A172 (cell line): ENCODE measurements at places on chromosomes 3 and 15.
A peak's percentile ranks its signal among the peaks of the same experiment; 100 is the strongest.

DNA sequence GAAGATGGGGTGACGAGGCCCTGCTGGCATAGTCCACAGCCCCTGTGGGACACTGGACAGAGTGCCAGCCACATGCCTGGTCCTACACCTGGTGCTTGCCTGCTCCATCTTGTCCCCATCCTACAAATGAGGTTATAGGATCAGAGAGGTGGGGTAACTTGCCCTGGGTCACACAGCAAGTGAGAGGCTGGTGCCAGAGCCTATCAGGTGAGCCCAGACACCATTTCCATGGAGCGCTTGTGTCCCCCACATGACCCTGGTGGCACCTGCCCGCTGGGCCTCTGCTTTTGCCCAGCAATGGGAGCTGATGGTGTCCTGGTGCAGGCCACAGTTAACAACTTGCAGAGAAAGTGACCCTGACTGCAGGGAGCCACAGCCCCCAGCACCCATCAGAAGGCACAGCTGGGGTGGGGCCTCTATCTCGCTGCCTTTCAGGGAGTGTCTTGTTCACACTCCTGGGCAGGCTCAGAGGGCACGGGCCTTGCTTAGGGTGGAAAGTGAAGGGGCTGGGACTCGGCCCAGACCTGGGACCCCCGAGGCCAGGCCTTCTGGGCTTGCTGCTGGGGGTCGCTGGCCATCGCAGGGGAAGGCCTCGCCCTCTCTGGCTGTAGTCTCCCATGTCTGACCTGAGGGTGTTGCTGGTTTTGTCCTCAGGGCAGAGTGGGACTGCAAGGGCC is 7.2 kb downstream of the PLXNA1 start:
- DNase-seq: no peak

GRCh38 chr3:138835397-138835757 is 649 bp upstream of the PIK3CB start:
- no peak for DNase-seq

- no peak for DNase-seq
Measured at GRCh38 chr3:23758253-23758838, 47.4 kb upstream of the UBE2E1 start.

DNA sequence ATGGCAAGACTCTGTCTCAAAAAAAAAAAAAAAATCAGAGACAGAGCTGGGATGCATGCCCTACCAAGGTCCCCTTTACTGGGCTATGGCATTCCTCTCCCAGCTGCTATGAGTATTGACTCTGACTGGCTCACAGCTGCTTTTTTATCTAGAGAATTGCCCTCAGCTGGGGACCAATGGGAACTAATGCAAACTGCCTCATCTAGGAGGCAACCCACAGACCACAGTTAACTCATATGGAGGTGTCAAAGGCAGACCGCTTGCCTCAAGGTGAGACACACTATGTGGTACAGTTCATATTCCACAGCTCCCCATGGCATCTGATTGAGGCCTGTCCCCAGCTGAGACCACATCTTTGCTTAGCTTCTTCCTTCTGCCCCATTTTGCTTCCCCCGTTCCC is 183.5 kb upstream of the EOMES start:
- no peak for DNase-seq

GRCh38 chr15:48388910-48389309 is 57.7 kb downstream of the DUT start:
- DNase-seq: no peak

- peak; percentile 32 for DNase-seq
Measured at GRCh38 chr3:113495035-113495434, 19.9 kb downstream of the SPICE1 start.

- no peak for DNase-seq
Measured at GRCh38 chr15:46213551-46213950, 578.7 kb downstream of the SQOR start.

- DNase-seq: no peak
Measured at GRCh38 chr3:133851266-133851906, 44.3 kb downstream of the RAB6B start.

- DNase-seq: no peak
Measured at GRCh38 chr3:94946683-94947082, 883.8 kb downstream of the NSUN3 start.

- DNase-seq: no peak
Measured at GRCh38 chr3:95408464-95408862, 1345.6 kb downstream of the NSUN3 start.

GRCh38 chr15:41794081-41794480 is 19.8 kb downstream of the MAPKBP1 start:
- DNase-seq: no peak

- no peak for DNase-seq
Measured at GRCh38 chr15:66569461-66570137, 3.8 kb upstream of the LCTL start.

DNA sequence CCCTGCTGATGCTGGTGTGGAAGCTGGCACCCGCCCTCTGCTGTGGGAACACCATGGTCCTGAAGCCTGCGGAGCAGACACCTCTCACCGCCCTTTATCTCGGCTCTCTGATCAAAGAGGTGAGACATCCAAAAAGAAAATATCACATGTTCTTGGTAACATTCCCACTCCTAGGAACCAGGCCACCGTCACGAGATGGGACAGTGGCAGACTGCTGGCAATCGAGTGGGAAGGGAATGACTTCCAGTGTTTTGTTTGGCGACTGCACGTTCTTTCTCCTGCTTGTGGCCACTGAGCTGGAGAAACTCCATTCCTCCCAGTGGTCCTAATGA is 14.3 kb downstream of the ALDH1A3 start:
- no peak for DNase-seq

- DNase-seq: no peak
Measured at GRCh38 chr15:71151081-71151480, 35.8 kb downstream of the THSD4 start.

GRCh38 chr3:188123170-188123905 is 30.6 kb upstream of the LPP start:
- no peak for DNase-seq

DNA sequence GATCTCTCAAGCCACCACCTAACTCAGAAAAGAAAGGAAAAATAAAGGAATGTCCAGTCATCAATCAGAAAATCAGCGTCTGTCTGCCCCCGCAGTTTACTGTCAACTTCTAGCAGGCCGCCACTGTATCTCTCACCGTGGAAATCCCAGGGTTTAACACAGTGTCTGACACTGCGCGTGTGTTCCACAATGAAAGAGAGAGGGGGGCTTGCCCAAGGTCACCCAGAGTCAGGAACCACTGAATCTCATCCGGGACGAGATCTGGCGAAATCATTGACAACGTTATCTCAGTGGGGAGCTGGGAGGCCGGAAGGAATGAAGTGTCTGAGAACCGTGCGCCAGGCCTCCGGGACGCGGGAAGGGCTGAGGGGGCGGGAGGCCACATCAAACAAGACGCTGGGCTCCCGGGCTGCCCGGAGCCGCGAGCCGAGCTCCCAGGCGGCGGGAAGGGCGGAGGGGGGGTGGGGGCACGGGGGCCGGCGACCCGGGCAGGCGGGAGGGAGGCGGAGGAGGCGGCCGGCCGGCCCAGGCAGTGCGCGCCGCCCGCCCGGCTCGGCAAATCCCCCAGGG is 2.2 kb upstream of the HES1 start:
- DNase-seq: peak; percentile 47

DNA sequence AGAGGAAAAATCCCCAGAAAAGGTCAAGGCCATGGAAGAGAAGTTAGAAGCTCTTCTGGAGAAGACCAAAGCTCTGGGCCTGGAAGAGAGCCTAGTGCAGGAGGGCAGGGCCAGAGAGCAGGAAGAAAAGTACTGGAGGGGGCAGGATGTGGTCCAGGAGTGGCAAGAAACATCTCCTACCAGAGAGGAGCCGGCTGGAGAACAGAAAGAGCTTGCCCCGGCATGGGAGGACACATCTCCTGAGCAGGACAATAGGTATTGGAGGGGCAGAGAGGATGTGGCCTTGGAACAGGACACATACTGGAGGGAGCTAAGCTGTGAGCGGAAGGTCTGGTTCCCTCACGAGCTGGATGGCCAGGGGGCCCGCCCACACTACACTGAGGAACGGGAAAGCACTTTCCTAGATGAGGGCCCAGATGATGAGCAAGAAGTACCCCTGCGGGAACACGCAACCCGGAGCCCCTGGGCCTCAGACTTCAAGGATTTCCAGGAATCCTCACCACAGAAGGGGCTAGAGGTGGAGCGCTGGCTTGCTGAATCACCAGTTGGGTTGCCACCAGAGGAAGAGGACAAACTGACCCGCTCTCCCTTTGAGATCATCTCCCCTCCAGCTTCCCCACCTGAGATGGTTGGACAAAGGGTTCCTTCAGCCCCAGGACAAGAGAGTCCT is 9.0 kb downstream of the MAP1A start:
- no peak for DNase-seq

- no peak for DNase-seq
Measured at GRCh38 chr3:171776411-171776810, 33.9 kb downstream of the PLD1 start.

- DNase-seq: no peak
Measured at GRCh38 chr3:7190095-7190494, 329.2 kb downstream of the GRM7 start.

GRCh38 chr3:32686713-32687112 is 1.7 kb downstream of the CNOT10 start:
- no peak for DNase-seq

GRCh38 chr3:10518506-10519150 is 13.2 kb upstream of the ATP2B2 start:
- DNase-seq: peak; percentile 81

GRCh38 chr3:157429708-157430107 is 6.9 kb upstream of the PTX3 start:
- DNase-seq: peak; percentile 55

DNA sequence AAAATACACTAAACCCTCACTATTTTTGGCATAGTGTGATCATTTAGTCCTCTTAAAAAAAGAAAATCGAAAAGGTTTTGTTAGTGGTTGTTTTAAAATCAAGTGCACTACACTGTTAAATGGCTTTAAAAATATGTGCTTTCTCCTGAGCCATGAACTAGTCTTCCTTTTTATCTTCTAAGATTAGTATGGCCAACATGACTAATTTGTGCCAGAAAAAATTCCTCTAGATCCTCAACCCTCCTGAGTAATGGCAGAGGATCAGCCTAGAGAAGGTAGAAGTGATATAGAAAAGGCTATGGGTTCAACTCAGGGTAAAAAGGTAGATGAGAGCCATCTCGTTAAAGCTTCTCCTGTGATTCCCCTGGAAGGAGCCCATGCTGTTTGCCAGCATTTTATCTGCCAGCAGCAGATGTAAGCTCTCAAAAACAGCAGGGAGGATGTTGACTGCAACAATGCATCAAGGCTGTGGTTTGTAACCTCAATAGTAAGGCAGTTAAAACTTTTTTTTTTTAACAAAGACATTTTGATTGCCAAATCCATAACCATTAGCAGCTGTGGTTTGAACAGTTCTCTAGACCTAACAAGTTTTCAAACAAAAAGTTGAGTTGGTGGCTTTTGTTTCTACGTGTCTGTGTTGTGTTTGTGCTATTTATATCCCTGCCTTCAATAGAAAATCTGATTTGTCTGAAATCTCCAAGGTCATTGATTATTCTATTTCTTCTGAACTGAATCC is 30.2 kb upstream of the ZNF609 start:
- DNase-seq: peak; percentile 82

DNA sequence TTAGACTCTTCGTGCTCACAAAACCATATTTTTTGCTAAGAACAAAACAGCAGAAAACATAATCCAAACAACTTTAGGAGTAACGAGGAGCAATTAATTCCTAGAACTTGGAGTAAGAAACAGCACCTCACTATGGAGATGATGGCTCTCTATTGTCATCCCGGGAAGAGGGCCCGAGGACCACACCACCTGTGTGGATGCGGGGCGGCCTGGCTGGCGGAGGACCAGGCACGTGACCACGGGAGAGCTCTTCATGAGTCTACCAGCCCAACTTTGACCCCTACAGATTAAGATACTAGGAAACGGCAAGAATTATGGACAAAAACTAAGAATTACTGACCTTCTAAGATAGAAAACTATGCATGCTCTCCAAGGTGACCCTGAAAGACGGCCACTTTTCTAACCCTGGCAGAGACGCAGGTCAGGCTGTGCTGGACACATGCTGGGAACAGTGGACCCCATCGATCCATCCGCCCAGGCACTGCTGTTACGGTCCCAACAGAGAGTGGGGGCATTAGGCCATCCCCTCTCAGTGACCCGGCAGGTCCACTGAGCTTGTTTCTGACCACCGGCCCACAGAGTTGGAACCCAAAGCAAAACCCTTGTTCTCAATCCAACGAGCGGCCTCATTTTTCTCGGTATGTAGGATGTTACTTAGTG is 13.1 kb upstream of the OCA2 start:
- no peak for DNase-seq

DNA sequence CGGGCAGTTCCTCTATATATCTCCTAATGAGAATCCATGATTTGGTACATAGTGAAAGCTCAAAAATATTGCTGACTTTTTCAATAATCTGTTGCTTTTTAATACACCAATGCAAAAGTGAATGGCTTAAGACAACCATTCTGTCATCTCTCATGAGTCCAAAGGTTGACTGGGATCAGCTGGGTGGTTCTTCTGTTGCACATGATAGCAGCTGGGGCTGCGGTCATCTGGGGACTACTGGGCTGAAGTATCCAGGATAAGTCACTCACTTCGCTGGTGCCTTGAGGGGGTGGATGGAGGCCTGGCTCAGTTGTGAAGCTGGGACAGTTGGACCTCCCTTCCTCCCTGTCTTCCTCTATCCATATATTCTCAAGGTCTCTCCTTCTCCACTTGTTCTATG is 53.7 kb downstream of the NOX5 start:
- no peak for DNase-seq

GRCh38 chr3:56838448-56838847 is 36.7 kb upstream of the ARHGEF3 start:
- DNase-seq: no peak

- no peak for DNase-seq
Measured at GRCh38 chr3:21789730-21790129, 38.7 kb upstream of the ZNF385D start.

GRCh38 chr3:57393977-57394376 is 101.5 kb upstream of the ASB14 start:
- DNase-seq: no peak

DNA sequence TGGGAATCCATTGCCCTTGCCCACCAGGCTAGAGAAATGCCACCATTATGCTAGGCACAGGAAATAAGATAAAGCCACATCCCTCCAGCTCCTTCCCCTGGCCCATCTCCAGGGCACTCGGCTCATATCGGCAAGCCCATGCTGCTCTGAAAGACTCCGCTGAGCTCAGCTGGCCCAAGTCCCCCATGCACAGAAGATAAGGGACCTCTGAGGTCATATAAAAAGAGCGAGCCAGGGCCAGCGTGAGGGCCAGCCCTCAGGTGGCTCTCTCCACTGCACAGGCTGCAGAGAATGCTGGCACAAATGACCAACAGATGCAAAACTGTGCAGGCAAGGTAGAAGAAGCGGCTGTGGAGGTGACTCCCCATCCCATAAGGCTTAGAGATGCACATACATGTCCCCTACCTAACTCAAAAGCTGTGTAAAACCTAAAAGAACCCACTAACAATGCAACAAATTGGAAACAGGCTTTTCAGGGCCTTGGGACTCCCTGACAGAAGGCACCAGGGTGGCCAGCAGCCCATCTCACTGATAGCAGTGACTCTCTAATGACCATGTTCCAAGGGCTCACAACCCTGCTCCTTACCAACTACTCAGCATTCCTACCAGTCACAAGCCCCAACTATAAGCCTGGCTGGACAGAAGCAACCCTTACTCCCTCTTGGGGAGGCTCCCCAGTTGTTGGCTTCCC is 3.0 kb downstream of the RAB6B start:
- no peak for DNase-seq

- peak; percentile 86 for DNase-seq
Measured at GRCh38 chr15:72227192-72227586, 3.8 kb downstream of the PKM start.
